ENCODE measurements at places on chromosomes 16 and 17.

GRCh38 chr17:34820248-34820801 lies 140.9 kb downstream of the CCT6B start:
- no peak for DNase-seq

DNA sequence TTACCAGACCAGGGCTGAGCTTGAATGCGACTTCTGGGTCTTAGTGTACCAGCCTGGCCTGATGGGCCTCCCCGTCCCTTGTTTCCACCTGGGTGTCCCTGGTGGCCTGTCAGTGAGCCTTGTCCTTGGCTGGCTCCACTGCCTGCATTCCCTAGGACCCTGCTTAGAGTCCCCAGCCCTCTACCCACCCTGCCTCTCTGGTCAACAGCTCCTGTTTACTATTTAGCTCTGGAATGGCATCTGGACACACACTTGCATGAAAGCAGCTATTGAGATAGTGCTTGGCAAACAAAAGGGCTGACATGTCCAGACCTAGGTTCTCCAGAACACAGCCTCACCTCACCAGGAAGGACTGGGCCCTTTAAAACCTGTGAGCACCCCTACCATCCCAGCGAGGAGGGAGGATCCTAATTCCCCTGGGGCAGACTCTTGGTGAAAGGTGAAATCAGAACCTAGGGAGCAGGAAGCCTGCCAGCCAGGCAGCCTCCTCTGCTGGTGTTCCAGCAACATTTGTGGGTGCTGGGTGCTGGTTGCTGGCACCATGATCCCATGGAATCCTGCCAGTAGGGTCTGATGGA lies 38.8 kb downstream of the RAI1 start:
- DNase-seq, result no peak

- no peak for DNase-seq
These were observed 260.7 kb downstream of the MAF start for GRCh38 chr16:79339863-79340262.

DNA sequence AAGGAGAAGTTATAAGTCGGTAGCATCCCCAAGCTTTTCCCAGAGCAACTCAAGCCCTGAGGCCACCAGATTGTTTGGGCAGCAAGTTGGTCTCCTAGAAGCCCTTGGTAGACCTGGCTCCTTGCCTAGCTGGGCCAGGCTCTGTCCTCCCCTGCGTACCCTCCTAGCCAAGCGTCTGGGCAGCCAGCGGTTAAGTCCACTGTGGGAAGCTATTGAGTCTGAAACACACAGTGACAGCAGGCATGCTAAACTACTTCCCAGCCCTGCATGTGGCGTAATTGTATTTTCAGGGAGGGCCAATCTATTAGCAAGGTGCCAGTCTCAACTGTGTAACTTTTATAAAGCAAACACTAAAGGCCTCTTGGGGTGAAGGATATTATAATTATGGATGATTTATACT lies 419.1 kb upstream of the RBFOX1 start:
- no peak for DNase-seq

DNA sequence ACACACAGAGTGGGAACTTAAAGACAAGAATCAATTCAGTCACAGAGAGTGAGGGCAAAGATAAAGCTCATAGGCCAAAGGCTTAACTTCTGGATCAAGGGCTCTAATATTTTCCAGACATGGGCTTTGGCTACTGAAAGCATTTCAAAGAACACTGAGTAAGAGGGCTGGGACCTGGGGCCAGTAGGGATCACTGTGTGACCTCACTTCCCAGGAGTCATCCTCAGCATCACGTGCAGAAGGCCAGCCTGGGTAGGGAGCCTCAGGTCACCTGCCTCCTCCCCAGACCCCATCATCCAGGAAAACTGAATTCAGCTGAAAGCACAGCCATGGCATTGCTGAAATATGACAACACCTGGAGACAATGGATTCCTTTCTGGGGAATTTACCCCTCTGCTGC lies 163.5 kb downstream of the RAB11FIP4 start:
- no peak for DNase-seq

- DNase-seq, result no peak
These were observed 13.2 kb downstream of the NGFR start for GRCh38 chr17:49508061-49508865.
